Stimulated activated CD8-positive, alpha-beta memory T cell treated with anti-CD3 and anti-CD28 coated beads, Interleukin-2, amount 100 ng/mL, for 48 hours (primary cell): ENCODE measurements at places on chromosomes 7 and 10.

DNA sequence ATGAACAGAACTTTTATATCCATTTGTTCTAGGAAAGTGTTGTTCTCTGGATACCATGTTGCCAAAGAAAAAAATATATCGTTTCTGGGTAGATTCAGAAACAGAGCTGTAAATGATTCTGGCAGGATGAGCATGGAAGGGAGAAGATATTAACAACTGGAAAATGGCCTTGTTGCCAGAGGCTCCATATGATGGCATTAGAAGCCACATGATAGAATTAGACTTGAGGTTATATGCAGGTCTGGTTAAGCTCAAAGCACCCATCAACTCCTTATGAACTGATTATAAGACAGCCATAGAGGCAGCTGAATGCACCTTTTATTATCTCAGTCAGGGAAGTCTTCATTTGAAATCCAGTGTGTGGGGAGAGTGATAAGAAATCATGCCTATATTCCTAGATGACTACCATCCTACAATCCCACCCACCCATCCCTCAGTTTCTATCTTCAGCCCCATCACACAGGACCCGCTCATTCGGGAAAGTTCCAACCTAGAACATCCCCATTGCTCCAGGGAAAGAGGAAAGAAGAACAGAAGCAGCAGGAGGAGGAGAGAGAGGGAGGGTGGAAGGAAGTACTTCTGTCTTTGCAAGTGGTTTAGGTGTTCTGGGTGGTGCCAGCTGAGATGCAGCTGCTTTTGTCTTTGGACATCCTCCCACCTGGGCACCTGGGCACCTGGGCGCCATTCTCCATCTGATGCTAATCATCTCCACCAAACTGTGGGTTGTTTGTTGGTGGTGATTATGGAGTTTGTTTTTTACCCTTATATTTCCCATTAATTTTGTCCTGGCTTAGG is 25.5 kb upstream of the TRIL start:
- DNase-seq = no peak

GRCh38 chr7:119733127-119733879 is 539.7 kb upstream of the KCND2 start:
- no peak for DNase-seq

DNA sequence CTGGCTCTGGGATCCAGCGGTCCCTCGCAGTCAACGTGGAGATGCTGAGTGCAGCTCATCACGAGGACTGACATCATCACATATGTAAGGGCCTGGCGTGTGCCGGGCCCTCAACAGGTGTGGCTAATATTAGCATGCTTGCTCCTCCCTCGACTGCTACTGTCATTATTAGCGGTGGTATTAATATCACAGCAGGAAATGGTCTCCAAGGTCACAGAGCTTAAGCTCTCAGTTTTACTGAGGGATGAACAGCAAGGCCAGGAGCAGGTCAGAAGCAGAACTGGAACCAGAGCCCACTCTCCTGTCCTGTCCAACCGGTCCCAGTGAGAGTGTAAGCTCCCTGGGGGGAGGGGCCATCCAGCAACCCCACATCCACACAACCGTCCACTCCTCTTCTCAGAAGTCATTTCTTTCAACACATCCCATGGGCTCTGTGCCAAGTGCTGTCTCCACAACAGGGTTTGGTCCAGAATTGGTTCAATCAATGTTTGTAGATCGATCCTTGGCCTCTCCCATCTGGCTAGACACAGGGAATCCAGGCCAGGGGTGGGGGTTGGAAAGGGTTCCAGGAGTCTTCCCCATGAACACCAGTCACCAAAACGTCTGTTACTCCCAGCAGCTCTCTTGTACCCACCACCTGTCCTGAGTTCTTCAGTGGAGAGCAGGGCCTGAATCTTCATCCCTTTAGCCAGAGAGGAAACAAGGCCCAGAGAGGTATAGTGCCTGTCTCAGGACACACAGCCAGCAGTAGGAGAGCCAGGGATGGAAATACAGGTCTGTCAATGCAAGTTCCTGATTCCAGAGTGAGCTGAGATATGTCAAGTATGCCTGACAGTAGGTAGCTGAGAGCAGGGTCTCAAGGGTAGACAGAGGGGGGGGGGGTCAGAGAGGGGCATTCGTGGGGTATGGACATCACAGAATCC is 45.3 kb upstream of the ZMIZ1 start:
- DNase-seq = no peak

GRCh38 chr10:52900593-52900992 is 128.0 kb upstream of the MBL2 start:
- no peak for DNase-seq

- DNase-seq = no peak
Measured at GRCh38 chr10:63757067-63757466, 235.9 kb downstream of the REEP3 start.

- DNase-seq = no peak
Measured at GRCh38 chr7:139845443-139845805, 16.4 kb downstream of the TBXAS1 start.

DNA sequence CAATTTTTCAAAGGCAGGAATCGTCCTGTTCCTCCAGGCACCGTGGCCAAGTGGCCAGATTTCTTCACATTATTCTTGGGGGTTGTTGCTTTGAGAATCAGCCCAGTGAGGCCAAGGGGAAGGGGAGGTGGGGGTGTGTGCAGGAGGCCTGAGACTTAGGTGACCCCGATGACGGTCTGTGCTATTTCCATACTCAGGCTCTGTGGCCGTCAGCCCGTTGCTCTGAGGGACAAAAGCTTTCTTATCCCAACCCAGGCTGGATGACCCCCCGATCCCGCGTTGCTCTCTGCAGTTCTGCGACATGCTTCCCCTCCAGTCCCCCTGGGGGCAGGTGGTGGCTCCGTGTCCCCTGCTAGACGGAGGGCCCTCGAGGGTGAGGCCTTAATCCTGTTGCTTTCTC is 14.2 kb downstream of the DOCK1 start:
- DNase-seq = no peak

- DNase-seq = no peak
Measured at GRCh38 chr10:20847512-20847911, 49.6 kb downstream of the NEBL start.

- no peak for DNase-seq
Measured at GRCh38 chr10:6388261-6388893, 185.6 kb downstream of the PFKFB3 start.

GRCh38 chr7:46079421-46079820 is 158.3 kb upstream of the IGFBP3 start:
- no peak for DNase-seq

DNA sequence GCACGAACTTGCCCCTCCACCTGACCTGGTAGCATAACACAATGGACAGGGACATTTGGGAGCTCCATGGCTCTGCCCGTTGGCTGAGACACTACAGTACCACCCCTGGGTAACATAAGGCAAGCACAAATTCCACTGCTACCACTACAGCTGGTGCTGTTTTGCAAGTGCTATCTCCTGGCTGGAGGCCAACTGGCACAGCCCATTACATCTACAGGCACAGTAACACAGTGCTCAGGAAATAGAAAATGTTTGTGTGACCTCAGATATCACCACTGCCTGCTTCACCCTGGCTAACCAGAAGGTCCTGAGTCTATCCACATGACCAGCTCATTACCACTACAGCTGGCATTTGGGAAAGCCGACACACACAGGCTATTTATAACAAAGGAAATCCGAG is 631.1 kb upstream of the MBL2 start:
- DNase-seq = no peak

DNA sequence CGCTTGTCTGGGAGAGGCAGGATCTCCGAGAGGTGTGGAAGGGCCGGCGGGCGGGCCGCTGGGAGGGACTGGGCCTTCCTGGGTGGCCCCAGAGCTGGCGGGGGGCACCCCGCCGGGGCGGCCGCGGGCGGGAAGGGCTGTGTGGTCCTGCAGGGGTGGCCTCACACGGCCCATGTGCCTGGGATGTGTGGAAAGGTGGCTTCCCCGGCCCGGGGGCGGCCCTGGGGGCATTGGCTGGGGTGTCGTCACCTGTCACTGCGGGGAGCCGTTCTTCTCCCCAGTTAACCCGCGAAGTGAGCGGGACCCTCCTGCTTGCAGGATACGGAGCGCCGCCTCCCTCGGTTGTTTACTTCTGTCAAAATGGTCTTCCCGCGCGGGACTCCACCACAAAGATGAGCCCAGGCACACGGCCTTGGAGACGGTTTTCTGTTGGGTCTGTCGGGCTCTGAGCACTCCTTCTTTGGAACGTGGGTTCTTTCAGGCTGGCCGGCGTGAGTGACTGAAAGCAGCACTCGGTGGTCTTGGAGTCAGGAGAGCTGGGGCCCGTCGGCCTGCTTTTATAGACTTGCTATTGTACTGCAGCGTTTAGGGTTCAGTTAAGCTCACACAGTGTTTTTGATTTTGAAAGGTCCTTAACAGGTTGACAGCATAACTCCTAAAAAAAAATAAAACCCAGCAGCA is 700 bp downstream of the SMC3 start:
- DNase-seq = peak; percentile 40

GRCh38 chr10:73813333-73813732 is 1.9 kb upstream of the NDST2 start:
- no peak for DNase-seq

- DNase-seq = no peak
Measured at GRCh38 chr10:124994573-124995473, 52.9 kb downstream of the ZRANB1 start.

- no peak for DNase-seq
Measured at GRCh38 chr7:89133819-89134218, 338.3 kb upstream of the TEX47 start.

GRCh38 chr7:157870644-157871290 is 534.0 kb downstream of the DNAJB6 start:
- no peak for DNase-seq

DNA sequence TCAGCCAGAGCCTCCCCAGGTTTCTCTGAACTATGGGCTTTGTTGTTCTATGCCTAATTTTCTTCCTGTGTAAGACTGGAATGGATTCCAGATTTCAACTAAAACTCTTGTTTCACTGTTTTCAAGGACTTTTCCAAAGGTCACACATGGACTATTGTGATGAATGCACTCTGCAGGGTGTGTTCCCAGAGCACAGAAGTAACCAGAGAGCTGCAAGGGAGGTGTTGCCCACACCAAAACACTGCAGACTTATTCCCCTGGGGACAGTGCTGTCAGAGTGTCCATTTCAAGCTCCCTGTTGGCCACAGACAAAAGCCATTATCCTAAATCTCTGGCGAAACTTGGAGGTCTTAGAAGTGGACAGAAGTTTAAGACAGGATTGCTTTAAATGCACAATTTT is 231.6 kb downstream of the TRIL start:
- no peak for DNase-seq

GRCh38 chr10:51377932-51378599 is 303.8 kb downstream of the PRKG1 start:
- DNase-seq = no peak

DNA sequence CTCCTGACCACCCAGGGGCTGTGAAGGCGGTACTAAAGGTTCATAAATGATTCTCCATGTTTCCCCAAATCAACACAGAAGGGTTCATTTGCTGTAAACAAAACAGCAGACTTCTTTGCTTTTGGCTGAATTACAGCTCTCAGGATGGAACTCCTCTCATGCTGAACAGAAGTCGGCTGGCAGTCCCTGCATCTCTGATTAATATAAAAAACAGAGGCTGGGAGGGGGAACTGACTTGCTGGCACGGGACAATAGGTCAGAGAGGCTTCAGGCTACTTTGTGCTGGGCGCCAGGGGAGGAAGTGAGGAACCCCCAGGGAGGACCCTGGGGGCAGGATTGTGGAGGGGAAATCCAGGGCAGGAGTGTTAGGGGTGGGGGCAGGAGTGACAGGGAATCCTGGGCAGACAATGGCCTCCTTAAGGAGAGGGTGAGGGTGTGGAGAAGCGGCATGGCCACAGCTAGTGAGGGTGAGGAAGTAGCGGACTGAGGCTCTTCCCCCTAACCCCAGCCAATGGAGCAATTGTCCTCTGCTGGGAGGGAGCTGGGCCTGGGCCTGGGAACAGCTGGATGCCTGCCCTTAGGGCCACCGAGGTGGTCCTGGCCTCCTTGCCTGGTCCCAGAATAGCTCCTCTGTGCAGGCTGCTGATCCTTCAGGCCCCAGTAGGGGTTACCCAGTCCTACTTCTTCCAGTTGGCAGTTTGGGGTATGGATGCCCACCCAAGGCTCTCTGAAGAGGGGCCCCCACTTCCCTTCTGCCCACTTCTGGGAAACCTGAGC is 9.2 kb upstream of the SFRP5 start:
- DNase-seq = no peak

GRCh38 chr10:45652511-45652910 is 20.1 kb downstream of the ZFAND4 start:
- no peak for DNase-seq

- no peak for DNase-seq
Measured at GRCh38 chr7:15967121-15967520, 280.6 kb upstream of the MEOX2 start.

DNA sequence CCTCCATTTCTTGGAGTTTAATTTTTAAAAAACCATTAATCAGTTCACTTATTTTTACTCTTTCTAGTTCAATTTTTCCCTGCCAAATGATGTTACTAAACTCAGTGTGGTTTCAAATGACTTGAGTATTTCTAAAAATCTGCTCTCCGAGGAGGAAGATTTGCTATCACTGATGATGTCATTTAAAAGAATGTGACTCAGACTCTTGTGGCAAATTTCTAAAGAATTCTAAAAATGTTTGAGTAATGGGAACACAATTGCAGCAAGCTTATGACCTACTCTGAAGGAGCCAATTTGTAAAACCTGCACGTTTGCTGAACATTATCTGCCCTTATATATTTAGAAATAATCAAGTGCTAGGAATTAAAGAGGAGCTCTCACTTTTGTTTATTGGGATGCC is 88.6 kb downstream of the SPAG6 start:
- no peak for DNase-seq

GRCh38 chr7:124672011-124672410 is 93.6 kb downstream of the GPR37 start:
- DNase-seq = no peak

DNA sequence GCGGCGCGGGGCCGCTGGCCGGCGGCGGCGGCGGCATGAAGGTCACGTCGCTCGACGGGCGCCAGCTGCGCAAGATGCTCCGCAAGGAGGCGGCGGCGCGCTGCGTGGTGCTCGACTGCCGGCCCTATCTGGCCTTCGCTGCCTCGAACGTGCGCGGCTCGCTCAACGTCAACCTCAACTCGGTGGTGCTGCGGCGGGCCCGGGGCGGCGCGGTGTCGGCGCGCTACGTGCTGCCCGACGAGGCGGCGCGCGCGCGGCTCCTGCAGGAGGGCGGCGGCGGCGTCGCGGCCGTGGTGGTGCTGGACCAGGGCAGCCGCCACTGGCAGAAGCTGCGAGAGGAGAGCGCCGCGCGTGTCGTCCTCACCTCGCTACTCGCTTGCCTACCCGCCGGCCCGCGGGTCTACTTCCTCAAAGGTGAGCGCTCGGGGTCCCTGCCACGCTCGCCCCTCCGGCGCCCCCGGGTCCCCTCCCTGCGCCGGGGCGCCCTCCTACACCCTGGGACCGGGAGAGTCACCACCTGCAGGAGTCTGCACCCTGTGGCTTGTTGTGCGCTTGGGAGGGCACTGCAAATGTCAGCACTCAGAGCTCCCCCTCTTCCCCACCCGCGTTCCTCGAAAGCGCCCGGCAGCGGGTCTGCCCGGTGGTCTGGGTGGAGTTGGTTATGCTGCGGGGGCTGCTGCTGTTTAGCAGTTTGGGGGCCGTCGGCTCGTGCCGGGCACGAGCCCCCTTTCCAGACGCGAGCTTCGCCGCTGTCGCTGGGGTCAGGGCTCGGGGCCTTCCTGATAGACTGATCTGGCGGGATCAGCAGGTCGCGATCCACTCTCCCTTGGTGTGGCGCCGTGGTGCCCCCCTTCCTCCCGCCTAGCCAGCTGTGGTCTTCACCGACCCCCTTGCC is 627 bp downstream of the DUSP5 start:
- peak; percentile 54 for DNase-seq
